ENCODE measurements at places on chromosomes 6 and 20.

- no peak for ATAC-seq
Measured at GRCh38 chr6:101544286-101544685, 150.8 kb downstream of the GRIK2 start.

DNA sequence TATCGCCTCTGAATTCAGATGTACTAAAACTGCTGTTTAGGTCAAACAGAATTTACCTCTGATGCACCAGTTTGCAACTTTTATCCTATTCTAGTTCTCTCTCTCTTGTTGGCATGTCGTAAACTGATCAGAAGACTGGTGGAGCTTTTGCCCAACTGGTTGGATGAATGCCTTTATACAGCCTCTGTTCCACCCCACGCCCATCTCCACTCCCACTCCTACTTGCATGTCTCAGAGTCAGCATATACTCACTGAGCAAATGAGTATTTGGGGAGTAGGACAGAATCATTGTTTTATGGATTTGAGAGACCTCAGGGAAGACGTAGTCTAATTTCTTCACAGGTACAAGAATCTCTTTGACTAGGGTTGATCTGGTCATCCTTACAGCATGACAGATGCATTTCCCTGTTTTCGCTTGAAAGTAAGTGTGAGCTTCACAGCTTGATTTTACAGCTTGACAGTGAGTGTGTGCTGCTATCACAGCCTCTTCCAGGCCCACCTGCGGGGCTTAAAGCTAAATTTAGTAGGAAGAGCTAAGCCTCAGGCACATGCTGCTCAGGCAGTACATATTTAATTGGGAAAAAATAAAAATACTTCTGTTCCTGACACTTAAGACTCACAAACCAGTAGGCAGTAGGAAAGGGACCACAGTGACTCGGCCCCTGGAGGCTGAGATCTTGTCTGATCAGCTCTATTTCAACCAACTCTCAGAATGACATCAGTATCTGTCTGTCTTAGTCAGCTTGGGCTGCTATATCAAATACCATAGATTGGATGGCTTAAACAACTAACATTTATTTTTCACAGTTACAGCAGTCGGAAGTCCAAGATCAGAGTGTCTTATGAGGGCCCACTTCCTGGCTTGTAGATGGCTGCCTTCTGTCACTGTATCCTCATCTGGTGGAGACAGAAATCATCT is 30.4 kb downstream of the TRMT6 start:
- peak; percentile 69 for ATAC-seq

GRCh38 chr6:156982168-156982567 is 205.0 kb downstream of the ARID1B start:
- ATAC-seq, result no peak

DNA sequence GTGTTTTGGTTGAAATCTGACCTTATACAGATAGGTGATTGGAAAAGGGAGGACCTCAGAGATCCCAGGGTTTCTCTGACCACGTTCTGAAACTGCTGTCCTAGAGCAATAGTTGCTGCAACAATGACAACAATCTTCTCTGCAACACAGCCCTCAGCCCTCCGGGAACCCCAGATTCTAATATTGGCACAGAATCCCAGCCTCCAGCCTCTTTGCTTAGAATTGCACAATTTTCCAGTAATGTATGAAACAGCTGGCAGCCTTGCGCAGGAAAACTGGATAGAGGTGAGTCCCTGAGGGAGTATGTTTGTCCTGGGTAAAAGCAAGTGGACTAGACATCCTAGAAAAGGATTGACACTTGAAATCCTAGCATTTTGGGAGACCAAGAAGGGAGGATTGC is 30.4 kb upstream of the PNRC1 start:
- ATAC-seq, result peak; percentile 54

DNA sequence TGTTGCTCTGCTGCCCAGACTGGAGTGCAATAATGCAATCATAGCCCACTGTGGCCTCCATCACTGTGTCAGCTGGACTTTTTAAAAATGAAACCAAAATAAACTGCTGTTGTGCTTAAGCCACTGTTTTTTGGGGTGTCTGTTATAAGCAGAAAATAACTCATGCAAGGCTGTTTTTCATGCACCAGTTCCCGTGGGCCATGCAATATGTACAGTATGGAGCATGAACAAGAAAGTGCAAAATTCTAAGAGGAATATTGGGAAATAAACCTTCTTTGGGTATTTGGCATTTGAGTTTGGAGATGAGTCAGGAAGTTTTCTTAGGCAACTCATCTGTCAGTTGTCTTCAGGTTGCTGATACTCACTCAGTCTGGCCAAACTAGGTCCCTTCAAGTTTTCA is 14.9 kb upstream of the ZFAND3 start:
- ATAC-seq, result no peak

GRCh38 chr20:10178727-10179313 is 39.8 kb upstream of the SNAP25 start:
- no peak for ATAC-seq

DNA sequence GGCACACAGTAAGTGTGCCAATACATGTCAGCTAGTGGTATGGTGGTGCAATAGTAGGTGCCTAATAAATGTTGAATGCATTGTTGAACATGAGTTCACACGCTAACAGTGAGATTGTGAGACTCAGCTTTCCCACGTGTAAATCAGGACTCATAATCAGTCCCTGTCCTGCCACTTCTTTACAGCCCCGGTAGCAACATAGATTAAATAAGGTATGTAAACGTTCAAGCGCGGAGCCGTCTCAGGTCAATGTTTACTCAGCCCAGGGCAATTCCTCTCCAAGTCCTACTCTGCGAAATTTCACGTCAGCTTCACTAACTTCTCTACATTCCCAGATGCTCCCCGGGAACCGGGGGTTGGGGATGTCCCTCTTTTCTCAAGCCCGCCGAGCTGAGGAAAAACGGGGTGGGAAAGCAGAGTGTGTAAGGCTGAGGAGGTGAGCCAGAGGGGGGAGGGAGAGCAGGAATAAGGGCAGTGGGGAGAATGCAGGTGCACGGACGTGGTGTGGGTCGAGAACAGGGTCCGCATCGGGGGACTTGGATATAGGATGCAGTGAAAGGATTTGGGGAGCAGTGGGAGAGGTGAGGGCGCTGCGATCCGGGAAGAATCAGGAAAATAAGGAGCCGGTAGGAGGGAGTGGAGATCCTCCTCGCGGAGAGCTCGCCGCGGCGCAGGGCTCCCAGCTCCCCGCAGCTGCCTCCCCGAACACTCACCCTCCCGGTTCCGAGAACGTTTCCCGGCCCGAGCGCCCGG is 544 bp upstream of the TP53INP2 start:
- ATAC-seq, result peak; percentile 3

- no peak for ATAC-seq
Measured at GRCh38 chr6:73194744-73195143, 30.6 kb downstream of the KHDC1L start.

DNA sequence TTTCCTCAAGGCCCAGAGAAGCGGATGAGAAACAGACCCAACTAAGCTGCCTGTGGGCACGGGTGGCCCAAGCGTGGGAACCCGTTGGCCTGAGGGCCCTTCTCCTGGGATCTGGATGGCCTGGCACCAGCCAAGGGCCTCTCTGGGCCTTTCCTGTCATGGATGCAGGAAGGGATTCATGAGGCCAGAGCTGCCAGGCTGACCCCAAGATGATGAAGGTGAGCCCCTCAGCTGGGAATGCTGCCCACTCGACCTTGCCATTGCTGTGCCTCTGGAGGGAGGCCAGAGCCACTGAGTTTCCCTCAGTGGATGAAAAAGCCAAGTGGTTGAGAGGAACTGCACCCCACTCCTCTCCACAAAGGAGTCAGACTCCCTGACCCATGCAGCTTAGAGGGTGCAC is 171.2 kb downstream of the VEGFA start:
- no peak for ATAC-seq

GRCh38 chr6:151478670-151479069 is 15.1 kb upstream of the CCDC170 start:
- no peak for ATAC-seq

- ATAC-seq, result no peak
Measured at GRCh38 chr6:124825564-124825963, 136.7 kb upstream of the RNF217 start.

DNA sequence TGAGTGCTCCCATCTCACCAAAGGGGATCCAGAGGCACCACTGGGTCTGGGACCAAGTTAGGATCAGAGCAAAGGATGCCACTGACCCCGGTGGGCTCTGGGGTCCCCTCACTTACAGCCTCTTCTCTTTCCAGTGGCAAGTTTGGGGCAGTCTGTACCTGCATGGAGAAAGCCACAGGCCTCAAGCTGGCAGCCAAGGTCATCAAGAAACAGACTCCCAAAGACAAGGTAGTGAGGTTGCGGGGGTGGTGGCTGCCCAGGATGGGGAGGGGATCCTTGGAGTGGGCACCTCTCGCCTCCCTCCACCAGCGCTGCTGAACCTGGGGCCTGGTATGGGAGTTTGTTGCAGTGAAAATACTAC is 4.9 kb downstream of the MYLK2 start:
- no peak for ATAC-seq

DNA sequence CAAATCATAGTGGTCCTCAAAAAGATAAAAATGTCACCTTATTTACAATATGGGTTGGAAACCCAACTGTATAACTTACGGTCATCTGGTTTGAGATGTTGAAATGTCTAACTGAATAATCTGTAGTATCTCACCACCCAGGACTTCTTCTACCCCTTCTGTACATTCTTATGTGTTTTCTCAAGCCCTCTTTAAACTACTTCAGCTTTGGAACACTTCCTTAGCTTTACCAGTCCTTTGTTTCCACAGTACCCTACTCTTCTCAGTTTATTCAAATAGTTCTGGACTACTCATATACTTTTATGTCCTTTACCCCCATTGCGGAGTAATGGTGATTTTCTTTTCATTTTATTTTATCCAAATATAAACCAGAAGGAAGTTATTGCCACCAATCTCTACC is 128.6 kb upstream of the FOXO3 start:
- no peak for ATAC-seq

DNA sequence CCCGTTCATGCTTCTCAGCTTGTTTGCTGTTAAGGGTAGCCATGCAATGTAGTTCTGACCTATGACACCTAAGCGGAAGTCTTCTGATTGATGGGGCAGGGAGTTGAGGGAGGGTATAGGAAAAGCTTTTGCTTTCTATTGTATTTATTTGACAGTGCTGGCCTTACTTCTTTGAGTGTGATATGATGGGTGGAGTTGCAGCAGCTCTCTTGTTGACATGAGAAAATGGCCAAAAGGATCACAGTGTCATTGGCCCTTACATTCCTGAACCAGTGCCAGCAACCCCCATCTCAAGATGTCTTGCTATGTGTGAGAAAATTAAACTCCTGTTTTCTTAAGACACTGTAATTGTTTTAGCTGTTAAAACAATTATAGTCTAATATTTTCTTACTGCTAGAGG is 117.5 kb downstream of the SAMD5 start:
- no peak for ATAC-seq

DNA sequence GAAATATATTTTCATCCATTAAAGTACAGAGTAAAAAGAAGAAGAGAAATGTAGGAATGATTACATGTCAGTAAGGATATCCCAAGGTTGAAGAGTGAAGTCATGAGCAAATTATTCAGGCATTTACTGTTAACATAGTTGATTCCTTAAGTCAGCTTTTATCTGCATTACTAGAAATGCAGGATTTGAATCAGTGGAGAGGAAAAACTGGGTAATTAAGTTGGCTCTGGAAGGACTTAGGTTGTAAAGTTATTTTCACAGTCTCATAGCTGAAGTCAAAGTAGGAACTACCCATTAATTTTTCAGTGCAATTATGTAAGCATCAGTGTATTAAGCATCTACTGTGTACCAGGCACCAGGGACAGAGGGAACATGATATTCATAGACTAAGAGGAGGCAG is 7.8 kb downstream of the NAA20 start:
- ATAC-seq, result no peak

GRCh38 chr6:108518714-108519576 is 41.8 kb upstream of the FOXO3 start:
- peak; percentile 48 for ATAC-seq

DNA sequence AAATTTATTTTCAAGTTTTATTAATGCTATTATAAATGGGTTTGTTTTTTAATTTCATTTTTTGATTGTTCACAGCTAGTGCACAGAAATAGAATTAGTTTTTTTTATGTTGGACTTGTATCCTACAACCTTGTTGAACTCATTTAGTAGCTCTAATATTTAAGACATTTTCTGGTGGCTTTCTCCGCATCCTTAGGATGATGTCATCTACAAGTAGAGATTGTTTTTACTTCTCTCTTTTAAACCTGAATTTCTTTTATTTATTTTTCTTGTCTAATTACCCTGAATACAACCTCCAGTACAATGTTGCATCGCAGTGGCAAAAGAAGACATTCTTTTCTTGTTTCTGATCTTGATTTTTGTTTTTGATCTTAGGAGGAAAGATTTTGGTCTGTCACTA is 142.6 kb upstream of the PRDM1 start:
- no peak for ATAC-seq

DNA sequence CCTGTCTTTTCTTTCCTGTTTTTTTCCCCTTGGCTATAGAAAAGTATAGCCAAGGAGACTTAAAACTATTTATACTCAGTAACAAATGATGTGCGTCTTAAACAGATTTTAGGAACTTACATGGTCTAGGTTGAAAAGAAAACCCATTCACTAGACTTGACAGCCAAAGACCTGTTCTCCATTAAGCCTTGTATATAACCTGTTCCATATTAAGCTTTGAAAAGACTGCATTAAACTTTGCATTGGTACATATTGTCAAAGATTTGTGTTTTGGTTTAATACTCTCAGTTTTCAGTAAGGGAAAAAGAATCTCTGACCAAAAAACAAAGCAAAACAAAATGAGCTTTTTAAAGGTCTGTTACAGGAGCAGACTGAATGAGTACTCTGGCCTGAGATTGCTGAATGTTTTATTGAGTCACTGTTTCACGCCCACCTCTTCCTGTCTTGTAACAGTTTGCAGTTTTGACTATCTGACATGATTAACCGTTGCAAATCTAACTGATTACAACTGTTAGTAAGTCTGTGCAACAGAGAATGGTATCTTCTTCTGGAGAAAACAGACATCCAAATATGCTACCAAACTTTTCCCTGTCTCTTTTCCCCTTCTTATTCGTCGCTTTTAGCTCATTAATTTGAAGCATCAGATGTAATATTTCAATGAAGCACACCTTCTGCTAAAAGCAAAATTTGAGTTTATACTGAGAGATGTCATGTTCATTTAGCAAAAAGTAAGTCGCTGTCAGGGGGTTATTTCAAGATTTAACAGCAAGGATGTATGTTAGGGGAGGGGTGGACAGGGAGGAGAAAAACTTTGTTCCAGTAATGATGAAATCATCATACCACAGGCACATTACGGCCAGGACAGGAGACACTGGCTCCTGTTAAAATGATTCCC is 59.1 kb upstream of the SUPT3H start:
- no peak for ATAC-seq

- no peak for ATAC-seq
Measured at GRCh38 chr20:24206995-24207394, 218.4 kb upstream of the GGTLC1 start.

GRCh38 chr20:6679086-6679485 is 88.4 kb upstream of the BMP2 start:
- peak; percentile 48 for ATAC-seq
